ENCODE measurements at places on chromosomes 2 and 18.

GRCh38 chr2:173521450-173522192 lies 166.9 kb downstream of the CDCA7 start:
- DNase-seq, result no peak

GRCh38 chr18:9552616-9553015 lies 61.7 kb downstream of the PPP4R1 start:
- DNase-seq, result no peak

GRCh38 chr2:46656640-46657039 lies 177.3 kb downstream of the TMEM247 start:
- no peak for DNase-seq

DNA sequence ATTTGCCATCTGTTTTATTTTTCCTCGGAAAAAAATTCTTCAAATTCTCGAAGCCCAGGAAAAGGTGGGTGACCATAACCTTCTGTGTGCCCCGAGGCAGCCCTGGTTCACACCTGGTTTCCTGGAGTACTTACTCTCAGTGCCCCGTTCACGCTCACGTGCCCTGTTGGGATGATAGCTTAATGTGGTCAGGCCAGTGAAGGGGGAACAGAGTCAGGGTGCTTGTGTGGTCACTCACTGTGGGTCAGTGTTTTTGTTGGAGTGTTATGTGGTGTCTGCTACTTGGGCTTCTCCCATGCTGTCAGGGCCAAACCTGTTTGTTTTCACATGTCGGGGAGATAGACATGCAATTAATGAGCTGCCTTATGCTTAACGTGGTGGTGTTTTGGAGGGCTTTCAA lies 78.1 kb downstream of the MAP4K4 start:
- no peak for DNase-seq

DNA sequence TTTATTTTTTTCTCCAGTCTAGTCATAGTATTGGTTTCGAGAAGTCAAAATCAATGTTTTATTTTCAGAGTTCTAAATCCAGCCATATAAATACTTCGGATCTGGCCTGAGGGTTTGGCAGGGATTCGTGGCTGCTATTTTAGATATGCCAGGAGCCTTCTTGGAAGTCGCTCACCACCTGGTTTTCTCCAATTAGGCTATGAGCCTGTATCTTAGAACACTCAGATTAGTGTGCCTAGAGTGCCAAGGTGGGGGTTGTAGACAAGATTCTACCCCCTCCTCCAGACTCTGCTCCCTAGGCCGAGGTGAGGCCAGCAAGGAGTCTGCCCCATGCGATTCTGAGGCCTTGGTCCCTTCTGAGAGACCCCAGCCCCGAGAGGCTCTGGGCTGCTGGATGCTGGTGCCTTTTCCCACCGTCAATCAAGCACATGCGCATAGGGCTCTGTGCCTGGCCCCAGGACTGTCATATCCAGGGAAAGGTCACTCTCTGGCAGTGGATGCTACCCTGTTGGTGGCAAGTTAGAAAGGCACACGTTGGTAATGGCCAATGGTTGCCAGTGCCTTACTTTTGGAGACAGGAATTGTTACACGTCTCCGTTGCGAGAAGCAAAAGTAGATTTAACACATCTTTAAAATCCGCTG lies 197.1 kb downstream of the AGAP1 start:
- DNase-seq, result no peak

All from right forelimb (tissue), 1 donor.